ENCODE measurements at places on chromosomes 1 and 21. TPM values are rescaled to one million over a fixed set of nuclear protein-coding genes. Genes with fewer than 3 reads are reported as not detected.

IL20 gene
- total RNA-seq = not detected

CD1D gene
- 0.10 TPM for total RNA-seq

NUCKS1 gene
- 154 TPM for total RNA-seq

S100B gene
- not detected for total RNA-seq

LYPD8 gene
- 0.12 TPM for total RNA-seq

OTUD3 gene
- total RNA-seq = 2.2 TPM

GPR25 gene
- not detected for total RNA-seq

CCDC185 gene
- total RNA-seq = not detected

LENEP gene
- total RNA-seq = not detected

MXRA8 gene
- 0.61 TPM for total RNA-seq

C1orf56 gene
- total RNA-seq = 8.6 TPM

TTC34 gene
- total RNA-seq = 0.02 TPM

THEM5 gene
- not detected for total RNA-seq

RAVER2 gene
- total RNA-seq = 4.9 TPM

YRDC gene
- 19.1 TPM for total RNA-seq

NUP210L gene
- total RNA-seq = not detected

AHCYL1 gene
- total RNA-seq = 52.6 TPM

CYP4Z1 gene
- not detected for total RNA-seq

GRIK1 gene
- not detected for total RNA-seq

FNBP1L gene
- total RNA-seq = 27.2 TPM

FRRS1 gene
- 1.6 TPM for total RNA-seq

RXFP4 gene
- total RNA-seq = not detected

GCSAML gene
- not detected for total RNA-seq

RNU1-1 gene
- total RNA-seq = not detected

IPO13 gene
- total RNA-seq = 15.1 TPM

RGS16 gene
- 0.30 TPM for total RNA-seq

SPRR1A gene
- total RNA-seq = not detected

F13B gene
- not detected for total RNA-seq

Data from A549 treated with GW870086 at 1 μM for 4 hours (cell line).